ENCODE measurements at places on chromosomes 1 and 21.

- no peak for DNase-seq
Measured at GRCh38 chr1:21882721-21883415, 54.2 kb downstream of the HSPG2 start.

GRCh38 chr1:25952841-25953401, 44.9 kb downstream of the PAFAH2 start:
- DNase-seq, result peak; percentile 74

GRCh38 chr1:35683012-35683411, 35.7 kb downstream of the C1orf216 start:
- DNase-seq, result no peak

DNA sequence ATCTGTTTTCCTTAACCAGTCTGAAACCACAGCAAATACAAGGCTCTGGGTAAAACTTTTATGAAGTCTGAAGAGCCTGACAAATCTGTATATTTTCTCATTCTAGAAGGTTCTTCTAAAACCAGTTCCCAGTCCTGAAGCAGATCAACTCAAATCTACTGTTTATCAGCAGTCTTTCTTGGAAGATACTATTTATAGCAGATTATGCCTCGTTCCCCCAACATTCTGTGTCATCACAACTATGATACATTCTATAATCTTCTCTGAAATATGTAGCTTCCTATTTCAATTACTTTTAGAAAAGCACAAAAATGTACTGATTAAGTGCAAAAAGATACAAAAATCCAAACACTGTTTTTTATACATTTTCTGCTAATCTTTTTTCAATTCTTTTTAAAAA, 67.5 kb downstream of the NIBAN1 start:
- DNase-seq, result no peak

GRCh38 chr1:192065087-192065486, 93.2 kb upstream of the RGS18 start:
- no peak for DNase-seq

- DNase-seq, result no peak
Measured at GRCh38 chr1:10401281-10401680, 2.4 kb downstream of the PGD start.

GRCh38 chr1:64470665-64471217, 812 bp downstream of the CACHD1 start:
- DNase-seq, result peak; percentile 37

DNA sequence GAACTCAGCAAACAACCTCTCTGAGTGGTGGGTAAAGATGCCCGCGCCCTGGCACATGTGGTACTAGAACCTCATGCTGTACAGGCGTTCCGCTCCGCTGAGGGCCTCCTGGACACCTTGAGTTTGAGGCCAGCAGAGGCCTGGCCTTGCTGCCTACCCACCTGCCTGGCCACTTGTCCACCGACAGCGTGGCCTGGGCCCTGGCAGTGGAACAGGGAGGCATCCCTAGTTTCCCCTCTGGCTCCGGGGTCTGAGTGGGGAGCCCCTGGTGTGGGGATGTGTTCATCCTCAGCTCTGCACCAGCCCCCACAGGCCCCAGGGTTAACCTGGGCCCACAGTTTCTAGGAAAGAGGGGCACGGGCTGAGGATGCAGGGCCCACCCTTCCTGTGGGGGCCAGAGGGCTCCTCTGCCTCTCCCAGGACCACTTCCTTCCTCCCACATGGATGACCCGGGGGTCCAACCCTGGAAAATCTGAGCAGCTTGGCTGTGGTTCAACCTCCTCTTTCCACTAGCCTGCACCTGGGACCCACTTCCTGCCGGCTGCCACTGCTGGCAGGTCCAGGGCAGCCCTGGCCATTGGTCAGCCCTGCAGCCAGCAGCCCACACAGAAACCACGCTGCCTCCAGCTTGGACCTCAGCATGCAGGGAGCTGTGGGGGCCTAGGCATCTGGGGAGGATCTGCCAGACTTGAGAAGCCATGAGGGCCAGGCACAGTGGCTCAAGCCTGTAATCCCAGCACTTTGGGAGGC, 53.3 kb upstream of the COL18A1 start:
- DNase-seq, result no peak

DNA sequence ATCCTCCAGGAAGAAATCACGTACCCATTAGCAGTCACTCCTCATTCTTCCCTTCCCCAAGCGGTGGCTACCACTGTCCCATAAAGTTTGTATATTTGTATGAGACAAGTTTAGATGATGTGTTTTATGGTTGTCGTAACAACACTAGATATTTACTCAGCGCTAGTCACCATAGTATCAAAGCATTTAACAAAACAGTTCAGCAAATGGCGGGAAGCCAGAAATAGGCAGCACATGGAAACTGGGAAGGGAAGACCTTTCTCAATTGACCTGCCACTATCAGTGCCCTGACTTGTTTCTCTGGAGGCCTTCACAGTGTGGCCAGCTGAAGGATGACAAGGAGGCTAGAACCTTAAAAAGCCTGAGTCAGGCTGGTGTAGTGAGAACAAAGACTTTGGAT, 31.1 kb downstream of the CNST start:
- DNase-seq, result peak; percentile 21

- DNase-seq, result no peak
Measured at GRCh38 chr1:214853340-214853739, 229.2 kb upstream of the KCNK2 start.

DNA sequence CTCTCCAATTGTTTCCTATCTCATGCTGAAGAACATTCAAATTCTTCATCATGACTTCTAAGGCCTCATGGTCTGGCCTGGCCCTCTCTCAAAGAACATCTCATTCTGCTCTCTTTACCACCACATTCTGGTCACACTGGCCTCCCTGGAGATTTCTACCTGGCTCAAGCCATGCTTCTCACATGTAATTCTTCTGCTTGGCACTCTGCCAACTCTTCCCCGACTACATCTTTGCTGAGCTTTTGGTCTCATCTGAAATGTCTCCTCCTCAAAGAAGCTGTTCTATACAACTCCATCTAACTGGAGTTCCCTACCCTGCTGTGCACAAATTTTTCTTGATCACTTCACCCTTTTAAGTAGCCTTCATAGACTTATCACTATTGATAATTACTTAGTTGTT, 1.4 kb upstream of the TBX19 start:
- no peak for DNase-seq

DNA sequence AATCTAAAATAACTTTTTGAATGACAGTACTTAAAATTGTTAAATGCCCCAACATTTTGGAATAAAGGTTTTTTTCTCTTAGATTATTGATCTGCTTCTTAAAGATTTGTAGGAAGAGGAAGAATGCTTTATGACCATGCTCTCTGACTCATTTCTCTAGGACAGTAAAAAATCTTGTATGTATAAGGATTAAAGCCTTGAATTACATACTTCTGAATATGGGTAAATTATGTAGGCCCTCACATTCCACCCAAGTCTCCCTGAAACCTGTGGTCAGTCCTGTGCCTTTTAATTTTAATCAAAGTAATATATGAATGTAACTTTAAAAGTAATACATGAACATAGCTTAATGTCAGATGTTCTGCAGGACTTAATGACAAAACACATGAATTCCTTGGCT, 50.5 kb downstream of the ABCD3 start:
- no peak for DNase-seq

DNA sequence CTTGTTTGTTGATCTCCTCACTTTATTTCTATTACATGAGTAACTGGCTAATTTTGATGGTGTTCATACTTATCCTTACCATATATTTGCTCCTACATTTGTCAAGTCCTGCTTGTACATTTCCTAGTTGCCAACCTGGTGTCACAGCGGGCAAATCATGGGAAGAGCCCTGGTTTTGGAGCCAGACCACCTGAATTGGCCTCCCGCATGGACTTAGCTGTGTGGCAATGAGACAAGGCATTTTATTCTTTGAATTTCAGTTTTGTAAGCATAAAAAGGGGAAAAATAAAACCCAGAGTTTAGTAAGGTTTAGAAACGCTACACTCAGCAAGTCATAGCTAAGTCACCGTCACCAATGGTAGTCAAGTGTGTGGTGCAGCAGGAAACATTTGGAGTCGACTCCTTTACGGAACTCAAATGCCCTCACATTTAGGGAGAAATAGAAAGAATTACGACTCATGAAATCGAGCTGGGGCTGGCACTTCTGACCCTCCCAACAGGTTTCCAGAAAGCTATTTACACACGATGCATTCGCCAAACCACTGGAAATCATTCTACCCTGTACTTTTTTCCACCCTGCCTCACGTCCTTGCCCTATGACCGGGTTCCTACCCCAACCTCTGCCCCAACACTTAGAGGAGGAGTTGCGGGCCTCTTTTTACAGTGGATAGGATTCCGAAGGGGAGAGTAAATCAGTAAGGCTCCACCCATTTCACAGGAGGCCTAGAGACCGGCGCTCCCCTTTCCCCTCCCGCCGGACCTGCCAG, 492 bp upstream of the PGM1 start:
- no peak for DNase-seq

DNA sequence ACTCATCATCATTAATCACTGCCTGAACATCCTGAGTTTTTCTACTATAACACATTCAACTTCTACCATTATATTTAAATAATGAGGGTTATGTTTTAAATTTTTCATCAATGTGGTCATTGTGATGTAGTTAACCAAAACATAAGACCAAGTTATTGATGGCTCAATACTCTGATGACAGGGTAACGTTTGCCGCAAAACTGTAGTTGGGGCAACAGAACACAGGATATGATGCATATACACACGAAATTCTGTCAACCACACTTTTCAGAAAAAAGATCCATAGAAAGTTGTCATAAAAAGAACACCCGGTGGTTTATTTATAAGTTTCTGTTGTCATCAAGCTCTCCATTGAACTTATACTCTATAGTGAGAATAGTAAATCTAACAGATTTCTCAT, 121.7 kb upstream of the COL11A1 start:
- no peak for DNase-seq

GRCh38 chr1:56033321-56034037, 545.9 kb downstream of the PLPP3 start:
- DNase-seq, result no peak

DNA sequence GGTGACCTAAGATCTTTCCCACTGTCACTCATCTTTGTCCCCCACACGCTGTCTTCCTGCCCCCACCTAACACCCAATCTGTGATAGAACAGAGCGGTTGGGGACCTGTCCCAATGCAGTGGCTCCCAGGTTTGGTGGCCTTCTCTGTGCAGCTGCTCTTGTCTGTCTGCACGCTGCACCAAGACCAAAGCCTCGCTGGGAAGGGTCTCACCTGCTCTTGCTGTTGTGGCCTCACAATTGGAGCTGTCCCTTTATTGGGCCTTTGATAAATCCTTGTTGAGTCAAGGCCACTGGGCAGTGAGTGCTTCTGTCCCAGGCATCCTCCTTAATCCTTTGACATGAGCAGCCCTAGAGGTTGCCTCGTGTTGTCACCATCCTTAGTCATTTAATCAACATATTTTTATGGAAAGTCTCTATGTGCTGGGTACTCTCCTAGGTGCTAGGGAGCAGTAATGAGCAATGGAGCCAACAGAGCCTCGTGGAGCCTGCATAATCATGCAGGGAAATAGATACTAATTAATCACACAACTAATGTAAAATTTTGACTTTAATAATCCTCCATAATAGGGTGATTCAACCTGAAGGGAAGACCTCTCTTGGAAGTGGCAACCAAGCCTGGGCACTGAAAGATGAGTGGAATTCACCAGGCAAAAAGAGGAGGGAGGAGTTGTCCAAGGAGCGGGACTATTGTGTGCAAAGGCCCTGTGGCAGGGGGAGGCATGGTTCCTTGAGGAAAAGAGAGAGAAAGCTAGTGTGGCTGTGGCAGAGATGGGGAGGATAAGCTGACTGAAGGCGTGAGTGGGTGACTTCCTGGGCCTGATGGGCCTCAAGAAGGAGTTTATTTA, 57.6 kb downstream of the MAN1C1 start:
- no peak for DNase-seq

- no peak for DNase-seq
Measured at GRCh38 chr1:17485281-17485680, 45.8 kb upstream of the RCC2 start.

DNA sequence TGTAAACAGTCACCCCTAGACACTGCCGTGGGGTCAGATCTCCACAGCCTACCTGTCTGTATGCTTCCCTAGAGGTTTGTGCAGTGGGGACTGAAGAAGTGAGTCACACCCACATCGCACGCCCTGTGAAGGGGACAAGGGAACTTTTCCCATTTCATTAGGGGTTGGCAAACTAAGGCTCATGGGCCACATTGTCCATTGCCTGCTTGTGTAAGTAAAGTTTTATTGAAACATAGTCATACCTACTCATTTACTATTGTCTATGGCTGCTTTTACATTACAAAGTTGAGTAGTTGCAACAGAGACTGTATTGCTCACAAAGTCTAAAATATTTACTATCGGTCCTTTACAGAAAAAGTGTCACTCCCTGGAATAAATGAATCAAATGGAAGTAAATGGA, 2.5 kb upstream of the FGGY start:
- no peak for DNase-seq

- no peak for DNase-seq
Measured at GRCh38 chr1:76209238-76209637, 134.7 kb downstream of the ST6GALNAC3 start.

DNA sequence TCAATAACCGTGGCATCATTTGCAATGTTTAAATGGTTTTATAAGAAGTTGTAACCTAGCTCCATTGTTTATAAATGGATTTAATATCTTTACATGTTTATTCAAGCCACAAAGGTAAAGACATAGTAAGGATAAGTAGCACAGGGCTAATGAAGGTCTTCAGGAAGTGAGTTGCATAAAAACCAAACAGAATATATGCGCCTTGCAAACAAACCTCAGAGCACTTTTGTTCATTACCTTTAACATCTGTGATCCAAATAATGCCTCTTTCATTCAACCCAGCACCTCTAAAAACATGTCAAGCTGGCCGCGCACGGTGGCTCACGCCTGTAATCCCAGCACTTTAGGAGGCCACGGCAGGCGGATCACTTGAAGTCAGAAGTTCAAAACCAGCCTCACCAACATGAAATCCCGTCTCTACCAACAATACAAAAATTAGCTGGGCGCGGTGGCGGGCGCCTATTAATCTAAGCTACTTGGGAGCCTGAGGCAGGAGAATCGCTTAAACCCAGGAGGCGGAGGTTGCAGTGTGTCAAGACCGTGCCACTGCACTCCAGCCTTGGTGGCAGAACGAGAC, 25.3 kb downstream of the BRINP3 start:
- no peak for DNase-seq

DNA sequence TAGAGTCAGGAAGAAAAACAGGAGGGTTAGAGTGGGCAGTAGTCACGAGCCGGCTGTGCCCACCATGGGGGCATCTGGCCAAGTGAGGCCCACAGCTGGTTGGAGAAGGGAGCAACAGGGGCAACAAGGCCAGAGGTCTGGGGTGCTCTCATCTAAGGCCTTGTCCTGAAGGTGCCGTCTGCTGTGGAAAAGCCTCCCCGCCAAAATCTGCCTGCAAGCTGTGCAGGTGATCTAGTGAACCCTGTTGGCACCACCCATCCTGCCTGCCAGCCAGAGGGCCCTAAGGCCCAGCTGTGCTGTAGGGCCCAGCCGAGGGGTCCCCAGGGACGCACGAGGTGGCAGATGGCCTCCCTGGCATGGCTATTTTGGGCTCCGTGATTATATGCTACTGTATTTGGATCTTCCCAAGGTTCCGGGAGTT, 51.3 kb downstream of the LGR6 start:
- DNase-seq, result no peak

DNA sequence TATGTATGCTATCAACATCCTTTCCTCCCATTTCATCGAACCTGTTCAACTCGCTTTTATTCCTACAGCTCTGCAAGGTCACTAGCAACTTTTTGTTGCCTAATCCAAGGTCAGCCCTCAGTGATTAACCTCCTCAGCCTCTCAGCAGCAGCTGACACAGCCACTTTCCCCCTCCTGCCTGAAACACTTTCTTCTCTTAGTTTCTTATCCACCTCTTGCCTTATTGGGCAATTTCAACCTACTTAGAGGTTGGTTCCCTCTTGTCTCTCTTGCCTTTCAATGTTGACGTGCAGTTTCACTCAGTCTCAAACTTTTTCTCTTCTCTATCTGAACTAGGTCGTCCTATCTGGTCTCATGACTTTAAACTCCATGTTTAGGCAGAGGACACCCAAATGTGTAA, 156.3 kb downstream of the C1orf94 start:
- no peak for DNase-seq

Measured in renal pelvis (tissue), 12 donors.